HEK293T (cell line): ENCODE measurements at places on chromosomes 2 and 18.

GRCh38 chr18:44988821-44989587 is 308.3 kb downstream of the SETBP1 start:
- no peak for DNase-seq

DNA sequence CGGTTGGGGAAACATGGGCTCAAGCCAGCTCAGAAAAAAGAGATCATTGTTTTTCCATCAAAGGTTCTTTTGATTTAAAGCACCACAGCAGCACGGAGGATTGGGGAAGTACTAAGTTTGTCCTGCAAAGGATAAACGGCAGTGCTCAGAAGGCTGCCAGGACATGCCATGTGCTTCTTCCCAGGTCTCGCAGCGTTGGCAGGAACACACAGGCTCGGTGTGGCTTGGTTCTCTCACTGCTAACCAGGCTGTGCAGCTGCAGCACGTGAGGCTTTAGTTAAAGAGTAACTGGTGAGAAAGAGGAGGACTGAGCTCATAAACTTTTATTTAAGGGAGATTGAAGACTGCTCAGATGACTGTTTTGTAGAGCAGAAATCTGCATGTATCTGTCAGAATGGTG is 264.3 kb downstream of the TSN start:
- DNase-seq: no peak

GRCh38 chr2:108573061-108573460 is 38.8 kb downstream of the LIMS1 start:
- DNase-seq: no peak

DNA sequence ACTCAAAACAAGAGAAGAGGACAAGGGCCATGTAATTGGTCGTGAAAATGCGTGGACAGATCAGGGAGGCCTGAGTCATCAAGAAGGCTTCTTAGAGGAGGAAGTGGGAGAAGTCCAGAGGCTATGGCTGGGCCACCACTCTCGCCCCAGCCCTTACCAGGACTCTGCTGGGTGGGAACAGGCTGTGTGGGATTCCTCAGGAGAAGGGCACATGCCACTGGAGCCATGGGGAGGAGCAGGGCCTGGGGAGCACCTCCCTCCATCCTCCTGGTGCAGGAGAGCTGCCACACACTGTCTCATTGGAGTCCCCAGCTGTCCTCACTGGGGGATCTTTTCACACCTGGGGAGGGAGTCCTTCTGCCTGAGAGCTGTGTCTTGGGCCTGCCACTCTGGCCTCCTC is 9.4 kb upstream of the RALB start:
- no peak for DNase-seq

GRCh38 chr2:241895712-241896641 is 26.4 kb downstream of the RTP5 start:
- peak; percentile 41 for DNase-seq

DNA sequence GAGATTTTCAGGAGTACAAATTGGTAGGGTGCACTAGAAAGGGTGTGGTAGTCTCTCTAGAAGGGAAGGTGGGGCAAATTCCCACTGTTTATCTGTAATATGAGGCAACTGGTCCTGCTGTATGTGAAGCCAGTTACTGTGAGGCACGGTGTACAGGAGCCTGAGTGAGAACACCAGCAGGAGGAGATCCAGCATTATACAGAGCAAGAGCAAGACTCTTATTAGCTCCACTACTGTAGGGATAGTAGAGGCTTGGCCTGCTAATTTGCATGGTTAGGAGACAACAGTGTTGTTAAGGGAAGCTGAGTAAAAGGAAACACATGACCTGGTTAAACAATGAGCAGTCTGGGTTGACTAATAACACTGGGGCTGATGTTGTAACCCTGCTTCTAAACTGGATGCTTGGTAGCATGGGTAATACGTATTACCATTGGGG is 76.3 kb upstream of the WDSUB1 start:
- no peak for DNase-seq

- peak; percentile 10 for DNase-seq
Measured at GRCh38 chr2:80499095-80499494, 194.5 kb upstream of the LRRTM1 start.

GRCh38 chr18:68861365-68861764 is 63.5 kb downstream of the CCDC102B start:
- no peak for DNase-seq

DNA sequence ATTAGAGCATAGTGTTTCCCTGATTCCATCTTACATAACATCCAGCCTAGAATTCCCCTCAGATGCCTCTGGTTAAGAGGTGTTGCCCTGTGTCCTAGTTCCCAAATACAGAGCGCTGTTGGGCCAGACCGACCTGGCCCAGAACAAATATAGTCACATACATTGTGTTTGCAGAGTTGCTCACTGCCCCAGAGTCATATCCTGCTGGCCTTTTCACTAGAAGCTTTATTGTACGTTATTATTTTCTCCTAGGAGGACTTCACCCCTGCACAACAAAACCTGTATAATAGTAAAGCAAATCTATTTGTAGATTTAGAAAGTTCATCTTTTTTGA is 11.1 kb upstream of the MAP4K3 start:
- no peak for DNase-seq

- no peak for DNase-seq
Measured at GRCh38 chr2:53379547-53379946, 388.1 kb upstream of the CHAC2 start.

DNA sequence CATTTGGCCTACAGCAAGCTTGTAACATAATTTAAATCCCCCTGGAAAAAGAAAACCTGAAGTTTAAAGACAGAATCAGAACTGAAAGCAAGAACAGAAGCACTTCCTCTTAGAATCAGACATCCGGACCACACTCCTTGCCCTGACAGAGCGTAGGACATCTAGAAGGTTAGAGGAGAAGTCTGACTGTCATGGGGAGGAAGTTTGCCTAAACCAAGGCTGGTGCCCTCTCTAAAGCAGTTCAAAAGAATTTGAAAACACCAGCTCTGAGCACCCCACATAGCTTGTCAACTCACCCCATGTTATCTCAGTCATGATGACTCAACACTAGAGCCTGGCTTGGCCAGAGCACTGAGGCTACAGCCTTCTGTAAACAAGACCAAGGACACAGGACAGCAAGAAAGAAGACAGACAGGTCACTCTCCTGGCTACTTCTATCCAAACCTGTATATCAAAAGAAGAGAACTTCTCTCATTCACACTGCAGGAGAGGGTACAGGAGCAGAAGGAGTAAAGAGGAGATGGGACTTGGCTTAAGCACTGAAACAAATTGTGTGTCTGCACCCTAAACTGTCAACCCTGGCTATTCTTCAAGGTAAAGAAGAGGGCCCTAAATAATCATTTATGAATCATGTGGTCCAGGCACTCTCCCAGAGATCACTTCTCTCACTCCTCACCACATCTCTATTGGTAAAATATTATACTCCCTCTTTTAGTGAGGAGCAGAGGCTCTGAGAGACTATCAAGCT is 198.6 kb downstream of the MEMO1 start:
- DNase-seq: no peak

GRCh38 chr2:238241970-238242369 is 2.1 kb upstream of the HES6 start:
- no peak for DNase-seq

DNA sequence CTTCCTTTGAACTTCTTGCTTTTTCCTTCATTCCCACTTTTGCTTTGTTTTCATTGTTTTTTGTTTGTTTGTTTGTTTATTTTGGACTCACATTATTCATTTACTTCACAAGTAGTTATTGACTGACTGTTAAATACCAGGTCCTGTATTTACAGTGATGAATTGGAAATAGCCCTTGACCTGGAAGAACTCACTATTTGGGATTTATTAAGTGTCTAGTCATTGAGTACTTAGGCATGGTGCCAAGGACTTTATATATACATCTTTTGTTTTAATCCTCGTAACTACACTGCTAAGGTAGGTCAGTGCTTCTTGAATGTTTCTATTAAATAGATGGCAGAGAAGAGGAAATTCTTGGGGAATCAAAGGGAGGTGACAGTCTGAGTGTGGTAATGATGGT is 11.1 kb downstream of the SPOPL start:
- no peak for DNase-seq

- no peak for DNase-seq
Measured at GRCh38 chr2:127208313-127208712, 11.8 kb downstream of the CYP27C1 start.

DNA sequence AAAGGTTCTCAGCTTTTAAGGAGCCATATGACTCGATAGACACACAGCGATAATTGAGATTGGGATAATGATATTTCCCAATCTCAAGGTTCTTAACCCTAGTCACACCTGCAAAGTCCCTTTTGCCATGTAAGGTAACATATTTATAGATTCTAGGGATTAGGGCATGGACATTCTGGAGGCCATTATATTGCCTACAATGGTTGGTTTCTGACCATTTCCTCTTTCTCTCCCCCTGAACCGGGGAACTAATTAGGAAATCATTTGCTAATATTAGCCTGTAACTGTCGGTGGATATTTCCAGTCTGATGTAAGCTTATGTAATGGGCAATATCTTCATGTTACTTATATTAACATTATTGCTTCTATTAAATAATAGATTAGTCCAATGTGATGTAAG is 40.8 kb upstream of the ARHGAP15 start:
- DNase-seq: no peak

DNA sequence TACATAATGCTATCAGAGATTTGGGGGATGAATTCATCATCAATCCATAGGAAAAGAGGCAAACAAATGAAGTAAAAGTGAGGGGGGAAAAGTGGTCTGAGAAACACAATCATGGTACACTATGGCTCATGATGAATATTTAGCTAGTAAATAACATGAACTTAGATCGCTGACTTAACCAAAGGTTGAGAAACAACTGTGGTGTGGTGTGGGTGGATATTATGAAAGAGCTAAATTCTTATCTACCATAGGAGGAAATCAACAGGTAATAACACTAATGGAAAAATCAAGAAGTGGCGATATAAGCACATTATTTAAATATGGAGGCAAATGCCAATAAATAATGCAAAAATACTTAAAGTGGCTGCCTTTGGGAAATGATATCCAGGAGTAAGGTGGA is 12.2 kb upstream of the TPRKB start:
- DNase-seq: no peak

DNA sequence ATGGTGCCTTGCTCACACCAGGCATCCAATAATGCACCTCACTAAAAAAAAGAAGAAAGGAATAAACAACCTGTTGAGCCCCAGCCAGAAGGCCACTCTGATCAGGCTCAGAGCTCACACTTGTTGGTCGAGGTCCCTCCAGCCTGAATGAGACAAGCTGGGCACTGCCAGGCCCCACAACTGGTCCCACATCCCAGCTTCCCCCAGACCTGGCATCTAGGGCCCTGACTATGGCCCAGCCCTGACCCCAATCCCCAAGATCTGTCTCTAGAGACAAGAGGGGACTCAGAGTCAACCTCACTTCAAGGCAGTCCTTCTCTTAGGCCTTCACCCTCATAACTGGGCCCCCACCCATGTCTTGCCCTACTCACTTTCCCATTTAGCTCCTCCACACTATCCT is 22.4 kb downstream of the TEX51 start:
- no peak for DNase-seq

- no peak for DNase-seq
Measured at GRCh38 chr2:226797989-226798421, 1.6 kb downstream of the IRS1 start.

DNA sequence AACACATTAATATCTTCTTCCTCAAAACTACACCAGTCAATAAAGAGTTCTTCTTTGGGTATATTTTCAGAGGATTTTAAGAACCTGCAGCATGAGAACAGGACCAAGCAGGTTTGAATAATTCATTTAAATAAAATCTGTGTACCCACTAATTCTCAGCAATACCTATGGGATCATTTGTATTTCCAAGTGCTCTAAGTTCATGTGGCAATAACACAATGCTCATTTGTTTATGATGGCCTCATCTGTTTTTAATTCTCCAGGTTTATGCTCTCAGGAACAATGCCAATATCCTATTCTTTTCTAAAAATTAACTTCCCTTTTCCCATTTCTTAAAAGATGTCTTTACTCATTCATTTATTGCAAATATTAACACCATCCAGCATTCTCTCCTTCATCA is 264.7 kb downstream of the METTL4 start:
- DNase-seq: no peak

- no peak for DNase-seq
Measured at GRCh38 chr2:47833516-47833968, 50.6 kb downstream of the MSH6 start.

- DNase-seq: no peak
Measured at GRCh38 chr2:1055014-1055595, 104.5 kb downstream of the SNTG2 start.

- DNase-seq: peak; percentile 45
Measured at GRCh38 chr2:74333175-74333574, 10.0 kb downstream of the SLC4A5 start.

- DNase-seq: no peak
Measured at GRCh38 chr2:238160206-238161129, 1.7 kb downstream of the ERFE start.

DNA sequence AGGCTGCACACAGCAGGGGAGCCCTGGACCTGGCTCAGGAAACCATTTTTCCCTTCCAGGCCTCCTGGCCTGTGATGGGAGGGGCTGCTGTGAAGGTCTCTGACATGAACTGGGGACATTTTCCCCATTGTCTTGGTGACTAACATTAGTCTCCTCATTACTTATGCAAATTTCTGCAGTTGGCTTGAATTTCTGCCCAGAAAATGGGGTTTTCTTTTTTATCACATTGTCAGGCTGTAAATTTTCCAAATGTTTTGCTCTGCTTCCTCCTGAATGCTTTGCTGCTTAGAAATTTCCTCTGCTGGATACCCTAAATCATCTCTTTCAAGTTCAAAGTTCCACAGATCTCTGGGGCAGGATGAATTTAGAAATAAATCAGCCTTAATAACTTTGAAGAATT is 78.2 kb downstream of the EHBP1 start:
- DNase-seq: no peak

DNA sequence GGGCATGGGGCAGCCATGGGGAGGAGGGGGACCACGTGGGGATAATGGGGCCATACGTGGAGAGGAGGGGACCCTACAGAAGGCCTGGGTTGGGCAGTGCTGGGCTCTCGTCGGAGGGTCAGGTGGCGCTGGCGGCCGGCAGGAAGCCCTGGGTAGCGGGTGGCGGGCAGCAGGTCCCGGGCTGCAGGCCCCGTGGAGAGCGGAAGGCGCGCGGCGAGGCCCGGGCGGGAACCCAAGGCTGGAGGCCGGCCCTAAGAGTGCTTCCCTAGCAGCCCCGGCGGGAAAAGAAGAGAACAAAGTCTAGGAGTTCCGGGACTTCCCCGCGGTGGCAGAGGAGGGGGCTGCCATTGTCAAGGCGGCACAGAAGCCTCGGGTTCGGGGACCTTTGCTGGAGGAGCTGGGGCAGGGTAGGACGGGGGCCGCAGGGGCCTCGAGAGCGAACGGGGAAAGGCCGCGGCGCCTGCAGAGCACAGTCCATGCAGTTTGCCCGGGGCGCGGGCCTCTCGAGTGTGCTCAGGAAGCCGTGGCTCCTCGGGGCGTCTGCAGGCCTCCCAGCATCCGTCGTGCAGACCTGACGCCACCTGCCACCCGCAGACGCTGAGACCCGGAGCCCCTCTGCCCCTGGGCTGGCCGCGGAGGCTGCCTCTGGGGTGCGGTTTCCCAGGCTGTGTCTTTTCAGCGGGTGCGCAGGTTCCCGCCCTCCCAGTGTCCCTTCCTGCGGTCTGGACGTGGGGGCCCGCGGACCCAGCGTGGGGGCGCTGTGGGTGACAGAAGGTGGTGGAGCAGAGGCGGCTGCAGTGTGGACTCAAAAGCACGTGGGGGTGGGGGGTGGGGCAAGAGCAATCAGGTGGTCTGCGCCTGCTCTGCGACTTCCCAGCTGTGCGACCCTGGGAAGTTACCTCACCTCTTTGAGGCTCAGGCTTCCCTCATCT is 19.4 kb upstream of the NCL start:
- DNase-seq: no peak
